Effector CD8-positive, alpha-beta T cell (primary cell): ENCODE measurements at places on chromosomes 3 and 15.

- DNase-seq = no peak
Measured at GRCh38 chr3:97934980-97935695, 37.1 kb downstream of the RIOX2 start.

- DNase-seq = no peak
Measured at GRCh38 chr15:79381593-79381992, 50.5 kb upstream of the MINAR1 start.

- no peak for DNase-seq
Measured at GRCh38 chr3:100165926-100166550, 51.7 kb upstream of the FILIP1L start.

GRCh38 chr15:23797747-23798446 is 110.8 kb upstream of the NDN start:
- DNase-seq = no peak

DNA sequence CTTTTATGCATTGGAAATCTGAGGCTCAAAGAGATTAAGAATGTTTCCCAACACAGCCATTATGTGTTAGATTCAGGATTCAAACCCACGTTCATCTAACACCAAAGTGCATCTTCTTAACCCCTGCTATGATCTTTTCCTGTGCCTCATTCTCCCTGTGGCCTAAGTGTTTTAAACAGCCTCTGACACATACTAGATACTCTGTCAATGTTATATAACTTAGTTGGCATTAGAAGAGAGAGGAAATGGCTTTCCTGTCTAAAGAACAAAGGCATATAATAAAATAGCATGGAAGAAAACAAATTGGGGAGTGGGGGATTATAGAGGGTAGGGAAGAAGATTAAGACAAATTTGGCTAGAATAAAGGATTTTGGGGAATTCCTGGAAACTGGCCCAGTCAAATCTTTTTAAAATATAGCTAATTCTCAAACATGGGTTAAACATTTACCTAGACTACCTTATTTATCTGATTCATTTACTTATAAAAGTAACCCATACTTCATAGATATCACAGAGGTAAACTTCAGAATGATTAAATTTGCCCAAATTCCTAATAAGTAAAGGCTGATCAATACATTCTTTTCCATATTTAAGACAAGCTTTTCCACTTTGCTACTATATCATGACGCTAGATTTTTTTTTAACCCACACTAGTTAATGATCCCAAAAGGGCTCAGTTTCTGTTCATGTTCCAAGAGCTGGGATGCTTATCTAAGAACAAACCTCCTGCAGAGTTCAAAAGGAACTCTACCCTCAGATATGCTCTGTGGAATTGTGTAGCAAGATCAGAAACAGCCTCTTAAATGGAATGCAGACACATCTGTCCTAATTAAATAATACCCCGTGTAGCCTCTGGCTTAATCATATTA is 122.9 kb upstream of the PTPRG start:
- DNase-seq = no peak
